Brain microvascular endothelial cell (primary cell): ENCODE measurements at places on chromosomes 12 and 14.

DNA sequence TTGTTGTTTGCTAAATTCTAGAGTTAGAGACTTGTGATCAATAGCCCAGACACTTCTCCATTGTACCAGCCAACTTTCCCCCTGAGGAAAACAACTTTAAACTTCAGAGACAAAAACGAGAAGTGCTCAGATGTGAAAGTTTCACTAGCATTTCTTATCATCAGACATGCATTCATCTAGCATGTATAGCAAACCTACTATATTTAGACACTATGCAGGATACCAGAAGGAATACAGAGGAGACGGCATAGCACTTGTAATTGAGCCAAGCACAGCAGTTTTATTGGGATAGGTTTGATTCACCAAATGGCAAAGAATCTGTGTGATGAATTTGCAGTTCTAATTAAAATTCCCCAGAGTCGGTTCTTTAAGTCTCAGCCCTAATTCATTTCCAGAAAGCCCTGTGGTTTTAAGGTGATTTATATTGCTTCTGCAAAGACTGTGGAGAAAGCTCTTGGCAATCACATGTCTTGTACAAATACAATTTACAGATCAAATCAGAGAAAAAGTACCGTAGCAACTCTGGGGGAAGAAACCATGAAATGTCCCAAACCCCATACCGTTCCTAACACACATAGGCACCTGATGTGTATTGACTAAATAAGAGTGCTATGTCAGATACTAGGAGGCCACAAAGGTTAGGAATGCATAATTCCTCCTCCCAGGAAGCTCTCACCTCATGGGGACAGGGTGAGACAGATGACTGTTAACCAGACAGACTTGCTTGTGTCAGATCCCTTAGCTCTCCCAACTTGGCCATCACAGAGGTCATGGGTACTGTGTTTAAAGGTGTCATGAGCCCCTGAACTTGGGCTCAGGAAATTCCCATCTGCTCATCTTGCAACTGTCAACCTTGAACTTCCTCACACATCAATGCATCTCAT, 69.6 kb upstream of the KRAS start:
- no peak for DNase-seq

DNA sequence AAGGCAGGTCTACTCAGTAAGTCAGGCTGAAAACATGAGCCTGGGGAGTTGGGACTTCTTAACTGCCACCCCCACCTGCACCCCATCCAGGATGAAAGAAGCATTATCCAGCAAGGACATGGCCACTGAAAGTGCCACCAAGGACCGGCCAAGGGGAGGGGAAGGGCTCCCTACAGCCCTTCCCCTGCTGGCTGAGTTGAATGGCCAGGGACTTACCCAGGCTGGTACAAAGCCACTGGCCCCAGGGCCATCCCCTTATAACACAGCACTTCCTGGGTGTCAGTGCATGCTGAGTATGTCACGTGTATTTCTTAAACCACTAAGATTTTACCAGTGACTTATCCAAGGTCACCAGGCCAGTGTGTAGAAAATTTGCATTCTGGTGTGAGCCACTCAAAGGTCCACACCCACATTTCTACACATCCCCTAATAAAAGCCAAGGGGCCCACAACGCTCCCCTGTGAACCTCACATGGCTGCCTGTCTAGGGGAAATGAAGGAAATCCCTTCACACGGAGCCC, 29.3 kb upstream of the ZFP36L1 start:
- no peak for DNase-seq

- DNase-seq, result no peak
Observed at GRCh38 chr12:89551747-89552146, 25.9 kb upstream of the POC1B start.

- no peak for DNase-seq
Observed at GRCh38 chr14:47277703-47278102, 397.7 kb downstream of the MDGA2 start.

- DNase-seq, result no peak
Observed at GRCh38 chr12:93081810-93082165, 152.7 kb upstream of the EEA1 start.

- DNase-seq, result no peak
Observed at GRCh38 chr14:50343434-50343833, 31.3 kb downstream of the DMAC2L start.

DNA sequence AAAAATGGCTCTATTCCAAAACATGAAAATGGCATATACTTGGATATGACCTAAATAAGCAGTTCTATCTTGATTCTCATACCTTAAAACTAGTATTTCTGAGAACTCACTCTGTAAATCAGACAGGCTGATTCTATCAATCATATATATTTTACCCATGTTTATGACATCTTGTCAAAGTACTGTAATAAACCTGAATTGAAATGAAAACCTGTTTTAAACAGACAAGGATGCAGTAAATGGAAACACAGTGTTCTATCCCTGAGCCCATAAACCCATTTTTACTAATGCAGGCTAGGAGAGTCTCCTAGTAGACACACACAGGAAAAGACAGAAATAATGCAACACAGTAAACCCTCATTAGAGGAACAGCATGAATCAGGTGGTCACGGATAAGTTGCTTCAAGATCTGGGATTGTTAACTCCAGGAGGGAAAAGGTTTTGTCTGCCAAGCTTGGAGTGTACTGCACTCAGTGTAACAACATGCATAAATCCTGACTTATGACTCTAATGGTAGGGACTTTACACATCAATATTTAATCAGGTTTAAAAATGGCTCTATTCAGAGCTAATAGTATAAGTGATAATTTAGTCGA, 93.6 kb upstream of the CPNE8 start:
- no peak for DNase-seq
